ENCODE measurements at places on chromosomes 2 and 18.

- DNase-seq, result no peak
Observed at GRCh38 chr2:104945121-104945520, 91.2 kb downstream of the POU3F3 start.

DNA sequence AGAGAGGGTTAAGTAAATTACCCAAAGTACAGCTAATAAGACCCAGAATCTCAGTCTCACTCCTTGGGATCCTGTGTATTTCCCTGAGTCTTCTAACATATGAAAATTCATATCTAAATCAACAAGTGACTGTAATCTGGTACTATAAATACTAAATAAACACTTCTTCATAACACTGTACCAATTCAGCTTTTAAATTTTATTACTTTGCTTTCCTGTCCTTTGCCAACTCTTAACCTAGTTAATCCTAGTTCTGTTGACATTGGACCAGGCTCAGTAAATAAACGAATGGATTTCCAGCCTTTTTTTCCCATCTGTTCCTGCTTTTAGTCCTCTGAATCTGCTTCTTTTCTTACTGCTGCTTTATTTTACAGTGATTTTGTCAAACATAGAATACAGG, 13.8 kb downstream of the MRPL35 start:
- no peak for DNase-seq

DNA sequence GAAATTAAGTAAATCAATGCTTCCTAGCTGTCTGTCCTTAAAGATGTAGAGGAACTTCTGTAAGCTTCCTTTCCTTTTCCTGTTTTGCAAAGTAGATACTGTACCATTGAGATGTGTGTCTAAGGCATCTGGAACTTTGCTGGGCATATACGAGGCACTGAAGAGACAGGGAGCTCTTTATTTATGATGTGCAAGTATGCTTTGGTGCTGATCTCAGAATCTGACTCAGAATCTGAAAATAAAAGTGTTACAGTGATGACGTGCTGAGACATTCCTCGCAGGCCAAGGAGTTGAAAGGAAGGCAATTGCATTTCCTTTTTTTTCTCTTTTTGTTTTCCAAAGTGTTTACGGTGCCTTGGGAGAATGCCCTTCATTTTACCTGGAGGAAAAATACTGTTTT, 230.9 kb upstream of the RGPD4 start:
- no peak for DNase-seq

DNA sequence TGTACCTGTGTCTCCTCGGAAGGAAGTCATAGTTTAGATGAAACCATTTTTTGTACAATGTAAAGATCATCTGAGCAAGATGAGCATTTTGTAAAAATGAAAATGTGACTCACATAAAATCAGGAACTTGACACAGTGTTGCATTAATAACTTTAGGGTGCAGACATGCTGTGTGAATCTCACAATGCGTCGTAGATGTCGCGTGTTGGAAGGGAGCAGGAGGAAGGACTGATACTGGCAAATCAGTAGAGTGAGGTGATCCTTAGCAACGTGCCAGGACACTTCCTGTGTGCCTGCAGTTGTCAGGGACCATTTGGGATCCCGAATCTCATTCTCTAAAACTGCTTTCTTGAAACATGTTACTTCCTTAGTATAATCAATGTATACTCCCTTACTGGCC, 103.1 kb downstream of the SH3BP4 start:
- no peak for DNase-seq

- no peak for DNase-seq
Observed at GRCh38 chr2:206698811-206699210, 19.4 kb downstream of the DYTN start.

DNA sequence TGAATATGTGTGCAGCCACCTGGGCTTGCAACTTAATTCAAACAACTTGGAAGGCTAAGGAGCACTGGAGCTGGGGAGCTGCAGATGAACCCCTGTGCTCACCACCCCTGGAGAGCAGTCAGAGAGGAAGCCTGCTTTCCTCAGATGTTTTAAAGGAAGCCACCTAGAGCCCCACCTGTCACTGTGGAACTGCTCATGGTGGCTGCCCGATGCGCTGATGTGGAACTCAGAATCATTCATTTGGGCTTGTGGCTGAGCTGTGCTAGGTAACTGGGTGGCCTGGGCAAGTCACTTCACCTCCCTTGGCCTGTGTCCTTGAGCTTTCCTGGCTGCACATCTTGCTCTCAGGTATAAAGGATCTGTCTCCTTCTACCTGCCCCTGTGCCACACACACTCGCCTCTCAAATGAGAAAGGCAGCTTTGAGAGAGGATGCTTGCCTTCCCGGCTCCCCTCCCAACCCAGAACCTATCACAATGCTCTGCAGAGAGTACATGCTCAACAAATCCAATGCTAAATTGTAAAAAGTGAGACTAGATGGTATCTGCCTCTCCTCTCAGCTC, 41.3 kb downstream of the BCL11A start:
- peak; percentile 51 for DNase-seq

- DNase-seq, result no peak
Observed at GRCh38 chr2:197575987-197576386, 60.1 kb downstream of the MOB4 start.

DNA sequence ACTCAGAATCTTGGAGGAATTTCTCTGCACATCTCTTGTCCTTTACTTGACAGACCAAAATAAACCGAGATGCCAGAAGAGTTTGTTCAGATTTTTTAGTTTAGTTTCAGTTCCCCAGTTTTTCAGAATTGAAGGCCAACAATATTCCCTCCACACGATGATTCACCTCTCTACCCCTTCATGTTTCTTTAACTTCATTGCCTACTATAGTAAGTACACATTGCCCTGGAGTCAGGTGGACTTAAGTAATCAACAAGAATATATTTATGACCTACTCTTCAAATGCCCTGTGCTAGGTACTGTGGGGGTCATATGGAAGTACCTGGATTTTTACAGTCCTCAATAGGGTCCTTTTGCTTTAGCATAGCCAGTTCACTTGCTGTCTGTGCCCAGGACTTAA, 79.6 kb upstream of the CTLA4 start:
- DNase-seq, result peak; percentile 27

GRCh38 chr2:199404841-199405240, 52.9 kb downstream of the SATB2 start:
- no peak for DNase-seq

- peak; percentile 47 for DNase-seq
Observed at GRCh38 chr2:130352237-130352636, 3.6 kb upstream of the PTPN18 start.

DNA sequence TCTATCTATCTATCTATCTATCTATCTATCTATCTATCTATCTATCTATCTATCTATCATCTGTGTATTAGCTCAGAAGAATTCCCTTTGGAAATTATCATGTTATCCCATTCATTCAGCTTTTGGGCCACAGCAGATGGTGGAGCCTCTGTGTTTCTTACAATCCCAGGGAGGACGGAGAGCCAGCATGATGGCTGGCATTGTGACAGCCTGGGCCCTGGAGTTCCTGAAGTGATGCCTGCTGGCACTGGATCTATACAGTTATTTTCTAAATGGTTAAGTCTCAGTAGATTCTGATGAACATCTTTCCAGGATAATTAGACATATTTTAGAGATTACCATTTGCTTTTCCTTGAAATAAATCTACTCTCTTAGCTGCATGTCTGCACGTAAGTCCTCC, 385.4 kb upstream of the NXPH2 start:
- no peak for DNase-seq

- peak; percentile 71 for DNase-seq
Observed at GRCh38 chr2:86238354-86238753, 39.1 kb downstream of the MRPL35 start.

- DNase-seq, result no peak
Observed at GRCh38 chr2:194765723-194766122, 891.3 kb upstream of the SLC39A10 start.

DNA sequence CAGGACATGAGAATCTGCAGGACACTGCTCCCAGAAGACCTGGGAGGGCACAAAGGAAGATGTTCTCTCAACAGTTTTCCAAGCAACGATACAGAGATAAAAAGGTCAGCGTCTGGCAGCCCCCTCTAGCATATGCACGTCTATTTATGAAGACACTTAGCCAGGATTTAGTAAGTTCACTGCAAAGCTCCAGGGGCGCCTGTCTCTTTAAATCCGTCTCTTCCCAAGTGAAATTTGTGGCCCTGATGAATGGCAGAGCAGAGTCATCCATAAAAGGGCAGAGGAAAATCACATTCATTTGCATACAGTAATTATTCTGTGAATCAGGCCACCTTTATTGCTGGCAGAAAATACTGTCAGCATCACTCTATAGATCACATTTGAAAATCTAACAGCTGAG, 390.9 kb upstream of the SMIM21 start:
- DNase-seq, result no peak

DNA sequence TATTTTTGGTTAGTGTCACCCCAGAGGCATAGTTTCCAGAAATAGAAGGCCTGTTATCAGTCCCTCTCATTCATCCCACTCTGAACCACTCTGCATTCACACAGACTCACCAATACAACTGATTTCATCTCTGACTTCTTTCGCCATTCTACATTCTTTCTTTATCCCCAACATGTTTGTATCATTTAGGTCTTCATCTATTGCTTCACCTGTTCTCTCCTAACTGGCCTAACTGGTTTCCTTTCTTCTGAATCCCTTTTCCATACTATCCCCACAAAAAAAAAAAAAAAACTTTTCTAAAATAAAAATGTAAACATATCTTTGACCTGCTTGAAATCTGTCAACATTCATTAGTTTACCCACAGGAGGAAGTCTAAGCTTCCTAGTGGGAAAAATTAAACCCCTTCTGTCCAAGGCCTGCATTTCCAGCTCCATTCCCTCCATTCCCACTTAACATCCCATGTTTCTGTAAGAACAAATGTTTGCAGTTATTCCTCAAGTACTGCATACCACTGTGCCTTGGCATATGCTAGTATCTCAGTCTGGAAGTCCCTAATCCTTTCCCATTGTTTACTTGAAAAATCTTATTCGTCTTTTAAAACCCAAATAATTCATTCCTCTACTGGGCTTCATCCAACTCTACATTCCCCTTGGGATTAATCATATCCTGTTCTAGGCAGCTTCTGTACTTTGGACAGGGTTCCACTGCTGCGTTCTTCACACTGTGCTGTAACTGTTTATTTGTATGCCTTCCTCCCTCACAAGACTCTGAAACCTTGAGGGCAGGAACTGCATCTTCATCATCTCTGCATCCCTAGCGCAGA, 68.5 kb downstream of the FIGN start:
- no peak for DNase-seq

DNA sequence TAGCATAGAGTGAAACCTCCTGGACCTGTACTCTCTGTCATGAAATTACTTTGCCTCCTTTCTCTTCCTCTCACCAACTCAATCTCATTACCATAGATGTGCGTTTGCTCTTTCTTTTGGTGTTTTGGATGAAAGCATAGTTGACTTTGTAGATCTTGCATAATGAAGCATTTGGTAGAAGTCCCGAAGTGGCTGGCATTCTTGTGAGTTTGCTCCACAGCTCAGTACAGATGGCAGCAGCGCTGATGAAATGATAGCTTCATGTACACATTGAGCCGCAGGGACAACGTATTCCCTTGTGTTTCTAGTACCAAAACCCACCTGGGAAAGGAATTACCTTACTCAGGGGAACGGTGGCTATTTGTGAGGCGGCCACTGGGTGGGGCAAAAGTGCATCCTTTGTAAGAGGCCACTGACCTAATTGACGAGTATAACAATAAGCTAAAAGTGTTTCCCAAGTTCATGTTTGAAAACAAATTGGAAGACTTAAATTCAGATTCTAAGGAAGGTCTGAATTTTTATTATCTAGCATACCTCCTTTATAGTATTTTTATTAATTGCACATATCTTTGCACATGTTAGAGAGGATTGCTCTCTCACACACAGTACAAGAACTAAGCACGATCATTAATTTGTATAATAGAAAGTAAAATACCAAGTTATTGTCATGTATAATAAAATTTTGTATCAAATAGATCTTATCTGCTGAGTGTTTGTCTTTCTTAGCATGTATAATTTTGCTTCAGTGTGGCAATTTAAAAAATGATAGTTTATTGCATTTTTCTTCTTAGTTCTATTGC, 25.4 kb upstream of the CDH7 start:
- no peak for DNase-seq

DNA sequence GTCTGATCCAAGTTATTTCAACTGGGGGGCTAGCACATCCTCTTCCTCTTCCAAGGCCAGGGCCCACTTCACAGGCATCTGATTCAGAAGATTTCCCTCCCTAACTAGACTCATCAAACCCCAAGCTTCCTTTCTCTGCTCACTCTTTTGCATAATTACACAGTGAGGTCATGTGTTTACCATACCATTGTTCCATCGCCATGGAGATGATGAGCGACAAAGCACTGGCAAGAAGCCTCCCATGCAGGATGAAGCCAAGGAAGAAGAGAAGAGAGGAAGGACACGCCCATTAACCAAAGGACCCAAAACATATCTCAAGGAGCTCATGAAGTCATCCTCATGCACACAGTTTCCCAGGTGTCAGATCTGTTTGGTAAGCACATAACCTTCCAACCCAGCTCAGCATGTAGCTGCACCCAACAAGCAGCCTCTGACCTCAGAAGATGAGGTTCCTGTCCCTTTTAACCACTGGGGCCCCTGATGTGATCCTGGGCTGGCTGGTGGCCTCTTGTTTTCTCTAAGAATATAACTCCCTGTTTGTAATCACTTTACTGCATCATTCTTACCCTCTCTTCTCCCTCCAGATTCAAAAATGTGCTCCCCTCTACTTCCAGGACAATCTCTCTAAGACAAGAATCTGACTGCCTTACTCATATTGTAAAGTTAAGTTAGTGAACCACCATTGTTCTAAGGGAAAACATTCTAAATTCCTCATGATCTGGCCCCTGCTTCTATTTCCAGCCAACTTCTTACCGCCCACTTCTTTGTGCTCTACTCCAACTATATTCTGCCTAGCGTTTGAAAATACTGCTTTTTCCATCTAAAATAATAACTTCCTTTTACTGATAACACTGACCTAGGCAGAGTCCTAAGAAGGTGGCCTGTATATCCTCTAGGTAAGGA, 190.1 kb downstream of the TTC32 start:
- DNase-seq, result no peak

- no peak for DNase-seq
Observed at GRCh38 chr18:57950542-57950941, 93.5 kb upstream of the NEDD4L start.

DNA sequence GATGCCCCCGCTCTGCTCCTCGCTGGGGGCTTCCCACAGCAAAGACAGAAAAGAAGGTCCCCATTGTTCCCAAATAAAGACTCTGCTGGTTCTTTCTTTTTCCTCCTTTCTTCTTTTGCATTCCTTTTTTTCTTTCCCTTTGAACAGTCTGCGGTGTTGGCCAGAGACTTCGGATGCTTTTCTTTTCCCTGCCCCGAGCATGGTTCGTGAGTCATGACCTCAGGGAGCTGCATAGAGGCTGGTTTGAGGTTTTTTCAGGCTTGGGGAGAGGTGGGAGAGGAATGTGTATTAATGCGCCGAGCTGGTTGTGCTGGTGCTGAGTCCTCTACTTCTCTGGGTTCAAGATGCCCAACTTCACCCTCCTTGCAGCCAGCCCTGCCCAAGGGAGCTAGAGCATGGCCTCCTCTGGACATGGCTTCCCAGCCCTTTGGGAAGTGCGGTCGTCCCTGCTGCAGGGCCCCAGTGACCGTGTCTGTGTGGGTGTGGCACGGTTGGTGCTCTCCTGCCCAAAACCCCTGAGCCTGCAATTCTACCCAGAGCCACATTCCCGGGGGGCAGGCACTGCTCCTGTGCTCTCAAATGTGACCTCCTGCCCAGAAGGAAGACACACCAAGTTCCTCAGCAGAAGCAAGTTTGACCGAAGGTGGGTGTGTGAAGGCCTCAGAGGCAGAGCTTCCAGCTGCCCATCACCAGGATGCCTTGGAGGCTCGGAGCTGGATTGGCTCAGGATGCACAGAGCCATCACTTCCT, 9.0 kb upstream of the ARHGEF4 start:
- DNase-seq, result no peak

Data from OCI-LY7 (cell line).